ENCODE measurements at places on chromosomes 3 and 15.

- DNase-seq = no peak
Observed at GRCh38 chr3:28449398-28449797, 100.8 kb upstream of the AZI2 start.

- no peak for DNase-seq
Observed at GRCh38 chr3:64634417-64634816, 53.4 kb downstream of the ADAMTS9 start.

DNA sequence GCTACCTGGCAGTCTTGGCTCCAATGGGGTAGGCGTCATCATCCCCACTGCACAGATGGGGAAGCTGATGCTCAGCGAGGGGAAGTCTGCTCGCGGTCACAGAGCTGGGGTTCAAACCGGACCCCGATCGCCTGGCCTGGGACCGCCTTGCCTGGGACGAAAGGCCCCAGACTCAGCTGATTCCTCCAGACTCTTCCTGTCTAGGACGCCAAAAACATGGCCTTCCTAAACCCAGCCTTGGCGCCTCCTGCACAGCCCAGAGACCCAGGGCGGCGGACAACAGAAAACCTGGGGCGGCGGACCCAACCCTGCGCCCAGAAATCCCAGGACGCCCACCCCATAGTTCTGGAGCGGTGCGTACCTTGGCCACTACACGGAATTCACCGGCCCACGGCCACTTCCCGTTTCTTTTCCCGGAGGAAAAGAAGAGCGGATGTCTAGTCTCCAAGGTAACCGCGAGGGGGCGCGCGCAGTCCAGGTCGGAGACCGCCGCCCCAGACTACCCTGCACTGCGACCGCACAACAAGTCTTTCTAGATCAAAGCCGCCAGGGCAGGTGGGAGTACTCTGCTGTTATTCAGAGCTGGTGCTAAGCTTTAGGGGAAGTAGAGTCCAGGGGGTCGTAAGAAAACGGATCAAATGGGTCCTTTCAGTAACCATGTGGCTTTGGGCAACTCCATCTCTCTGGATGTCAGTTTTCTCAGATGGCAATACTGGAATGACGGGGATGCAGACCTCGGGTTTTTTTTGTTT, 4.9 kb upstream of the IL17RD start:
- DNase-seq = peak; percentile 35

GRCh38 chr3:141067206-141067974, 16.2 kb downstream of the SPSB4 start:
- no peak for DNase-seq

All from stimulated activated CD8-positive, alpha-beta memory T cell treated with anti-CD3 and anti-CD28 coated beads, Interleukin-12 subunit alpha, Interleukin-12 subunit beta, amount 100 ng/mL, for 4 hours (primary cell).